ENCODE measurements at places on chromosomes 5 and 9. TPM values are rescaled to one million over a fixed set of nuclear protein-coding genes. Genes with fewer than 3 reads are reported as not detected.

- DNase-seq, result no peak
Observed at GRCh38 chr5:1316588-1317340, 21.9 kb upstream of the TERT start.

OR1L4 gene
- total RNA-seq, result not detected

DNA sequence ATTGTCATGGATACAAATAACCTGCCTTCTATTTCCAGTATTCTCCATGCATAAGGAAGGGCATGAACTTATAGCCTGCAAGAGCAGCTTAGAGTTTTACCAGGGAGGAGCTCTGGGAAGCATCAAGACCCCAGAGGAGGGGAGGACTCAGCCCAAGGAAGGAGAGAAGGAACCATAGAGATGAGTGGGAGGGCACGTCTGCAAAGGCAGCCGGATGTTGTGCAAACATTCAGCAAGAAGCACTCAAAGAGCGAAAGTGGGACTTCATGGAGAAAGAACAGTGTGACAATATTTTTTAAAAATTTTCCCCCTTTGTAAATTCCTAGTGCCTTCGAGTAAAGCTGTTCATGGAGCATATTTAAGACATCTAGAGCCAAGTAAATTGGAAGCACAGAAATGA, 270.1 kb upstream of the PTGER4 start:
- no peak for DNase-seq

GABRA1 gene
- total RNA-seq, result not detected

GRCh38 chr9:90927496-90927895, 125.9 kb downstream of the SYK start:
- no peak for DNase-seq

Data from pancreas (tissue), 10 donors.